PC-3 (cell line): ENCODE measurements at places on chromosomes 3 and 15. TPM values are rescaled to one million over a fixed set of nuclear protein-coding genes. Genes with fewer than 3 reads are reported as not detected.

DNA sequence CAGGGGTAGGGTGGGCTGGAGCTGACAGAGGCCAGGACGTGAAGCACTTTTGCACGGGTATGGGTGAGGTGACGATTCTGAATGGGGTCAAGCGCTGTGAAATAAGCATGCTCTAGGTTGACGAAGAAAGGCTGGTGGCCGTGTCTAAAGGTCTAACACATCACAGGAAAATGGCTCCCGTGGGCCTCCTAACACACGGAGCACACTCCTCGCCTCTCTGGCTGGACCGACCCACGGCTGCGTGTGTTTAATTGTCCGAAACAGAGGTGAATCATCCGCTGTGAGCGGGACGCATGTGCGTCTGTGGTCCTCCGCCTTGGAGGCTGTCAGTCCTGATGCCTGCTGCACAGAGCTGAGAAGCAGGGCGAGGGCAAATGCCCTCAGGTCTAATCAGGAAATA is 130.6 kb downstream of the NSMCE3 start:
- DNase-seq, result no peak

- no peak for DNase-seq
Observed at GRCh38 chr3:24100696-24101402, 155.8 kb downstream of the NR1D2 start.

GRCh38 chr15:89197503-89197971 is 23.8 kb downstream of the RLBP1 start:
- peak; percentile 55 for DNase-seq

Gene GPR149
- total RNA-seq, result not detected in 2 replicates

Gene FANCD2OS
- not detected in 2 replicates for total RNA-seq

- DNase-seq, result no peak
Observed at GRCh38 chr3:195047536-195047935, 223.4 kb downstream of the XXYLT1 start.

- no peak for DNase-seq
Observed at GRCh38 chr3:13427662-13428603, 7.8 kb upstream of the NUP210 start.
